ENCODE measurements at places on chromosomes 4 and X.

- no peak for DNase-seq
These were observed 697.8 kb upstream of the HS3ST1 start for GRCh38 chr4:12126474-12126873.

GRCh38 chr4:39658756-39659155 lies 20.1 kb upstream of the SMIM14 start:
- DNase-seq, result no peak

DNA sequence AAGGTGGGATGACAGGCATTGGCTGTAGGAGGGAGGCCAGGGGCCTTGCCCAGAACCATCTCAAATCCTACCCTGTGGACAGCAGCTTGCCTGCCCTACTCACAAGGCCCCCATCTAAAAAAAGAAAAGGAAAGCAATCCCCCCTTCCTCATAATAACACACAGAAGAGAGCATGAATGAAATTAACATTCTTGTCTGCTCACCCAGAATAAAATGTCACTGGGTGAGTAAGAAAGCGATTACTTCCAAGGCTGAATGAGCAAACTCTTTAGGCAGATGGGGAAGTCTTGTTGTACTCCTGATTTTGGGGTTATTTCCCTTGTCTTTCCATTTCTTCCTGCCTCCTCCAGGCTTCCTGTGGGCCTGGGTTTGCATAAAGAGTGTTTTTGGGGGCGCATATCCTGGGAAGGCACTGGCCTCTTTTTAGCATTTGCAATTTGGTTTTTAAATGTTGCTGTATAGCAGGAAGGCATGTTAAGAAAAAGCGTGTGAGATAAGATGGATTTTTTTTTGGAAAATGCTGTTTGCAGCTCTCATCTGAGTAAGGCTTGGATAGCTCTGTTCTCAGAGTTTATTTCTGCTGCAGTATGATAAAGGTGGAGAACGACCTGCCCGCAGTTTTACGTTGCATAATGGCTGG lies 248.3 kb upstream of the GATB start:
- no peak for DNase-seq

GRCh38 chrX:137574102-137574783 lies 8.3 kb downstream of the ZIC3 start:
- DNase-seq, result no peak

GRCh38 chr4:39335566-39335965 lies 30.6 kb downstream of the RFC1 start:
- no peak for DNase-seq

DNA sequence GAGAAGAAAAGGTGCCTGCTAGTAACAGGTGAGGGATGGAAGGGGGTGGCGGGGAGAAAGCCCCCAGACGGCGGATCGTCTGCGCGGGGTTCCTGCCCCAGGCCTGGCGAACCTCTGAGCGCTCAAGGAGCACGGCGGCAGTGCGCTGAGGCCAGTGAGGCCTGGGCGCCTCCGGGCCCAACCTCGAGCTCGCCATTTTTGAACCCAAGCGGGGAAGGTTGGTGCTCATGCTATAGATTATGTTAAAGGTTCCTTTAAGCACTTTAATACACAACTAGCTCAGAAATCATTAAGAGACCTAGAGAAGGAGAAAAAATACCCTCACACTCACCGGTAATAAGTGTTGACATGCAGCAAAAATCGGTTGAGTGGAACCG lies 7.9 kb downstream of the PITX2 start:
- no peak for DNase-seq

GRCh38 chr4:185559915-185560281 lies 24.6 kb upstream of the PDLIM3 start:
- no peak for DNase-seq

GRCh38 chr4:28621591-28621990 lies 1761.0 kb downstream of the STIM2 start:
- DNase-seq, result no peak

- no peak for DNase-seq
These were observed 27.9 kb upstream of the USP38 start for GRCh38 chr4:143156853-143157252.

GRCh38 chr4:68850293-68850692 lies 34.5 kb downstream of the UGT2B10 start:
- no peak for DNase-seq

DNA sequence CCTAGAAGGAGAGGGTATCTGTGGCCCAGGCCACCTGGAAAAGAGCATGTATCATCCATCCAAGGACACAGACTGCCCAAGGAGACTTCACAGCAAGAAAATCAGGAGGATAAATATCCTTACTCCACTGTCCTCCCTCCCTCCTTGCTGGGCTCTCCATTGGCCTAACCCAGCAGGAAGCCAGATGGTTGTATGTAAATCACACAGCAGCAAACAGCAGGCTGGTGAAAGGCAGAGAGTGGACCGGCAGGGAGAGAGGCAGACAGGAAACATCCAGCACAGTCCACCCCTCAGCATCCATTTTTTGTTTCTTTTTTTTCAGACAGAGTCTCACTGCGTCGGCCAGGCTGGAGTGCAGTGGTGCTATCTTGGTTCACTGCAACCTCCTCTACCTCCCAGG lies 17.5 kb downstream of the TXK start:
- no peak for DNase-seq

- DNase-seq, result no peak
These were observed 130.2 kb downstream of the CHRDL1 start for GRCh38 chrX:110665223-110666002.

- DNase-seq, result no peak
These were observed 46.9 kb downstream of the SUPT20HL2 start for GRCh38 chrX:24266996-24267395.

GRCh38 chr4:123739806-123740205 lies 343.2 kb downstream of the SPRY1 start:
- DNase-seq, result no peak

DNA sequence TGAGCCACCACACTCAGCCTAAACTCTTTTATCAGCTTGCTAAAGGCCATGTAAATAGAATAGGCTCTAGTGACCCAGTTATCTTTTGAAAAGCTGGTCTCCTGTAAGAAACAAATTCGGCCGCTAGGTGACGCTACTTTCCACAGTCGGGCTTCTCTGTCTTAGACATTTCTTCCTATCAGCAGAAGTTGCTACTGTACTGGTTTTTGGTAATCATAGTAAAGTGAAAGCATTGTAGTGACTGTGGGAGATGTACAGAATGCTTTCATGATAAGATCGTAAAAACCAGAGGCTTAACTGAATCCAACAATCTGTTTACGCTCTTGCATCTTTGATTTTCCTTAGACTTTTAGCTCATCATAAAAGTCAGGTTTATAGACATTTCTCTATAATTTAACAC lies 82.6 kb downstream of the GK start:
- DNase-seq, result no peak

DNA sequence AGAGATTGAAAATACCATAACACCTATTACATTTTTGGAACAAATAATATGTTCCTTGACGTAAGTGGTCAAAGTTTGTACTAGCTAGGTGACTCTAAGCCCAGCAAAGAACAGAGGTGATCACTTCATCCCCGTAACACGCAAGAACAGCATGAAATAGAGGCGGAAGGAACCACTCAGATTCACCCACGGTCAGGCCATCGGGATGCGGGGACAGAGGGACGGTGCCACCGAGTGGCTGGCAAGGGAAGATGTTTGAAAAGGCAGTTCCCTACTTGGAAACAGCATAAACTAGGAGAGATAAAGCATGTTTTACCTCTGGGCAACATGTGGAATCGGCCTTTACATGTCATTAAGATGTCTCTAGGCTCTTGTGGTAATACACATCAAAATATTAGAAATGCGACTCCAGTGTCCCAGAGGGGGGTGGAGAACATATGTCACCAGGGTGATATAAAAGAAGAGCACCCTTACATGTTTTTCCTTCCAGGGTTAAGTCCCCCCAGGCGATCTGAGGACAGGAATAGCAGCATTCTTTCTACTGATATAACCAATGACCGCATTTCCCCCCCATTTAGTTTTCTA lies 84.0 kb downstream of the PHKA2 start:
- DNase-seq, result no peak

DNA sequence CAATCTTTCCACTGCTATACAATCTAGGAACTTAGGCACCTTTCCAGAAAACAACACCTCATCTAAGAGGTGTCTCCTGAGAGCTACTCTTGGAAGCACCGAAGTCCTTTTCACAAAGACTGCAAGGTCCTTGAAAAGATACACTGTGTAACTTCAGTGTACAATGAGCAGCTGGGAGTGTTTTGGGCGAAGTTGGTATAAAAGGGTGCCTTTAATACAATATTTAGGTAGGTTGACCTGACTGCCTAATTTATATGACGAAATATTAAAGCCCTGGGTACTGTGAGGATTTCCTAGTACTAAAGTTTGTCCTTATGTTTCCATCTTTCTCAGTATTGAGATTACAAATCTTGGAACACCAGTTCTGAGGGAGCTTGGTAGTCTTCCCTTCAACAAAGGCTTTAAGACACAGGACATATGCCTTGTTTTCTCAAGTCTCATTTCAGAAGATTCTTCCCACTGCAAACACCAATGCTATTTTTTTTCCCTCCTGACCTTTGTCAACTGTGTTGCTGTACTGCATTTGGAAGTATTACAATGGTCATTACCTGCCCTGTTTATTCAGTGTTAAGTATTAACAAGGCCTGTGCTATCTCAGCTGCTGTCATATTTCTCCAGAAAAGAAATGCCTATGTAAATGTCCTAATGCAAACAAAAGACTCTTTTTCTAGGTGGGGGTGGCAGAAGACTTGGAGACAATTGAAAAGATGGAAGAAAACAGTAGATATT lies 134.2 kb downstream of the MAML3 start:
- no peak for DNase-seq

DNA sequence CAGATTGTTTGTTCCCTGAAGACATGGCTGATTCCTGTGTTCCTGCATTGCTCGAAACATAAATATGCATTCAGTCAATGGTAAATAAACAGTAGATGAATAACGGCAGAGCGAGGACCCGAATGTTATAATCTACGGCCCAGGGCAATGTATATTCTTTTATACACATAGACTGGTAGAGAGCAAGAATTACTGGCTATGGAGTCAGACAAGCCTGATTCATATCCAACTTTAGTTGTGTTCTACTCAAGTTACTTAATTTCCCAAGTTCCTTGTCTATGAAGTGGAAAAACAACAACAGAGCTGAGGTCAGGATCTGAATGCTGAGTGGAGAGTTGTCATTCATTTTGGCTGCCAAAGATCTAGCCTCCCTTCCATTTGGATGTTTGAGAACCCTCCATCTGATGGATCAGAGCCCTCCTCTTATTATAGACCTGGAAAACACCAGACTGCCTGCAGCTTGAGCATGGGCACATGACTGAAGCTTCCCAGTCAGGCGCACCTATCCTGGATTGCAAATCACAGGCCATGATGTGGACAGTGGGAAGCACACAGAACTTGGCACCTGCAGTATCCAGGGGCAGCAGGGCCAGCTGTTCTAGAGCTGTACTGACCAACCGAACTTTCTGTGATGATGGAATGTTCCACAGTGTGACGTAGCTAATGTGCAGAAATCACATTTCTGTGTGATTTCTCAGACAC lies 80.1 kb downstream of the FAM184B start:
- no peak for DNase-seq

DNA sequence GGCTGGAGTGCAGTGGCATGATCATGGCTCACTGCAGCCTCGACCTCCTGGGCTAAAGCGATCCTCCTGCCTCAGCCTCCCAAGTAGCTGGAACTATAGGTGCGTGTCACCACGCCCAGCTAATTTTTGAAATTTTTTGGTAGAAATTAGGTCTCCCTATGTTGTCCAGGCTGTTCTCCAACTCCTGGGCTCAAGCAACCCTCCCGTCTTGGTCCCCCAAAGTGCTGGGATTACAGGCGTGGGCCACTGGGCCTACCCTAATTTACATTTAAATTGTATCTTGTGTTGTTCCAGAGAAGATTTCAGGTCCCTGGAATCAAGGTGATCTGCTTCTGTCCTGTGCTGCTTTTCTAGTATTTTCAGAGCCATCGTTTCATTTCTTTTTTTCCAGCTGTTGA lies 1.2 kb upstream of the LRPAP1 start:
- no peak for DNase-seq

DNA sequence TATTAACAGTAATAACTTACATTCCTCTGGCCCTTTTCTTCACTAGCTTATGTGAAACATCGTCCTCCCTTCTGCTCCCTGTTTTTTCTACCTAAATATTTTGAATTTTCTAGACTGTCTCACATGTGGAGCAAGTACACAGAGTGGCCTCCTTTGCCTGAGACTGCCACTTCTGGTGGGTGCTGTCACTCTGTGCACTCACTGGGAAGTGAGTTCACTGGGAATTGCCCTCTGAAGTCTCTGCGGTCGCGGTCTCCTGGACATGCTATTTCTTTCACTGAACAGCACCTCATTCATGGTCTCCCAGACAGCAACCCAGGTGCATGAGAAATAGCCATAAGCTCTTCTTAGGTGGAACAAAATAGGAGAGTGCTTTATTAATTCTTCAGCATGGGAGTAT lies 1179.7 kb upstream of the ADGRL3 start:
- DNase-seq, result no peak

DNA sequence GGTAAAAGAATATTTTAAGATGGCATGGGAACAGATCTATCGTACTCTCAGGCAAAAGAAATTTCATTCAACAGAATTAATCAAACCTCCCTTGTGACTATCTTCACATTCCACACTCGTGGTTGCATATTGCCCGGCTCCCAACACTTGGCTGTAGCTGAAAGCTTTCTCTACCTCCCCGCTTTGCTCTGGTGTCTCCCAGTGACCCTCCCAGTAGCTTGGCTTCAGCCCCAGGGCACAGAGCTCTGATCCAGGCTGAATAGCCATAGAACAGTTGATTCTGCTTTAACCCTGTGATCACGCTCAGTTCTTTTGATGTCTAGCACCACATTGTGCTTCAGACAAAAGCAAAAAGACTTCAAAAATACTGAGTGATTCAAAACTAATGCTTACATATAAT lies 24.6 kb downstream of the SLC7A11 start:
- DNase-seq, result no peak

DNA sequence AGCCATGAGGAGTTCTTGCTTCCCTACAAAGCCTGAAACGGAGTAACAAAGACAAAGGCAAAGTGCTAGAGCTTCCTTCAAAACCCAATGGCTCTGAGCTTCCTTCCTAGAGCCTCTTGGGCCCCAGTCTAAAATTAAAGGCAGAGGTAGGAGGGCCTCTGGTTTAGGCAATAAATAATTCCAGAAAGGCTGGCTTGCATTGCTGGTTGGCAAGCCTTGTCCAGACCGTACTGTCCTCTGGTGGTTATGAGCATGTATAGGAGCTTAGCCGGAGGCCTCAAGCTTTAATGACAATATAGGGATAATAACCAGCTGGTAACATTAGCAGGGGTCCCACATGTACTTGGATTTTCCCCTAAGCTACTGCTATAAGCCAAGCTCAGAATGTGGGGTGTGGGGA lies 237.3 kb downstream of the AR start:
- no peak for DNase-seq

- no peak for DNase-seq
These were observed 241.1 kb downstream of the ANTXR2 start for GRCh38 chr4:79831701-79832514.
